WTC11 (cell line): ENCODE measurements at places on chromosomes 6 and 20. TPM values are rescaled to one million over a fixed set of nuclear protein-coding genes. Genes with fewer than 3 reads are reported as not detected.

GRCh38 chr20:3658716-3659491, 4.3 kb downstream of the GFRA4 start:
- no peak for DNase-seq

- DNase-seq = no peak
These were observed 2.0 kb downstream of the OPRM1 start for GRCh38 chr6:154041001-154041400.

- DNase-seq = peak; percentile 60
These were observed 72.2 kb downstream of the UST start for GRCh38 chr6:148818939-148819575.

GRCh38 chr6:129661536-129662405, 48.2 kb downstream of the ARHGAP18 start:
- DNase-seq = no peak

ABHD16B gene
- total RNA-seq = 0.11 TPM in 1 of 3 replicates, not detected in the others
